Left lobe of liver (tissue), 2 donors: ENCODE measurements at places on chromosomes 5 and 9. TPM values are rescaled to one million over a fixed set of nuclear protein-coding genes. Genes with fewer than 3 reads are reported as not detected.

GRCh38 chr9:592225-592624, 249.3 kb upstream of the DMRT1 start:
- DNase-seq, result no peak

GRCh38 chr9:121863955-121864354, 212.5 kb downstream of the DAB2IP start:
- no peak for DNase-seq

- no peak for DNase-seq
Measured at GRCh38 chr9:125850763-125851162, 103.6 kb downstream of the PBX3 start.

- DNase-seq, result no peak
Measured at GRCh38 chr9:33884856-33885701, 68.1 kb downstream of the UBE2R2 start.

- DNase-seq, result no peak
Measured at GRCh38 chr9:85723215-85723614, 18.5 kb downstream of the AGTPBP1 start.

DNA sequence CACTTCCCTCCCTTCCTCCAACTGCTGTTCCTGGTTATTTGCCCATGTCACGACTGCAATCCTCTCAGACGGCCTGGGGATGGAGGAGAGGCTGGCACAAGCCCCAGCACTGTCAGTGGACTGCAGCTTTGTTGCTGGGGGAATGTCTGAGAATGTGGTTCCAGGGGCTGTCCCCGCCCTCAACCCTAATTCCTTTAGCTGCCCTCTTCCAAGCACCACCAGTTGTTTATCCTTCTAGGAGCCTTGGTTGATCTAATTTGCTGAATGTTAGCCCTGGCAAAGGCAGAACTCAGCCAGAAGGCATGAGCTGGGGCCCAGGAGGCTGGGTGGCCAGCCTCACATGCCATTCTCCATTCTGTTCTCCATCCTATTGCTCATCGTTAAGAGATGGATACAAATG, 51.6 kb downstream of the ADAM19 start:
- DNase-seq, result no peak

- DNase-seq, result no peak
Measured at GRCh38 chr5:73218552-73219171, 45.7 kb downstream of the TMEM174 start.

The ZCCHC7 gene
- total RNA-seq, result 6.5 TPM
